ENCODE measurements at places on chromosomes 12 and 14.
A peak's percentile ranks its signal among the peaks of the same experiment; 100 is the strongest.

DNA sequence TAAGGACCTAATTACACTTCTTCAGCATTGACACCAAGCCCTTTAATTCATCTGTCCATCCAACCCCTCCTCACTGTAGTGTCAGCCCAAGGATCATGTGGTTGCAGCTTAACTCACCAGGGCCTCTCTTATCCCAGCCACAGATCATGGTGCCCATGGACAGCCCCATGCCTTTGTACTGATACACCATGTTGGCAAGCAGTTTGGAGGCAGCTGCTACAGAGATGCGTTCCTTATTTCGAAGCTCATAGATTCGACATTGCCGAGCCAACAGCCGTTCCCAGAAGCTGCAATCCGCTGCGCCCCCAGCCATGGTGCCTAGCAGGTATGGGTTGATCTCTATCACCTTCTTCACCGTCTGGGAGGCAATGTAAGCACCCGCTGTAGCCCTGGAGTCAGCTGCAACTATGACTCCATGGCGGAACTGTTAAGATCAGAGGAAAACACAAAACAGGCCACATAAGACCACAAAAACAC lies 1.4 kb downstream of the PSMB5 start:
- no peak for DNase-seq

- peak; percentile 73 for DNase-seq
Measured at GRCh38 chr14:105180592-105181548, at the start of gene NUDT14. NUDT14 (minus strand) TSS chr14:105181312; CDS start chr14:105181209, 103 bp downstream.

DNA sequence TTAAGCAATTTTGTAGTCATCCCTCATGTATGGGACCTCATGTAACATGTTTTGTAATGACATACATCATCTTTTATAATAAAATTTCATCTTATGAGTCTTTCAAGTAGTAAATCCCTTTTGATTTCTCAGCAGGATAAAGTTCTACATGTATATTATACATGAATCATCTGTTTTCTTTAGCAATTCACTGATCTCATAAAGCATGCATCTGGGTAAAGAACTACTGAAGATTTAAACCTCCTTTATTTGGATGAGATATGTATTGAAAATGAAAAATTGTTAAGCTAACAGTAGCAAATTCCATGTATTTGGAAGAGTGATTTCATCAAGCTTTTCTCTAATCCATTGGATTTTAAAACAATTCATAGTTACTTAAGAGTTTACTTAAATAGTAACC lies 126.9 kb downstream of the KITLG start:
- DNase-seq: no peak

DNA sequence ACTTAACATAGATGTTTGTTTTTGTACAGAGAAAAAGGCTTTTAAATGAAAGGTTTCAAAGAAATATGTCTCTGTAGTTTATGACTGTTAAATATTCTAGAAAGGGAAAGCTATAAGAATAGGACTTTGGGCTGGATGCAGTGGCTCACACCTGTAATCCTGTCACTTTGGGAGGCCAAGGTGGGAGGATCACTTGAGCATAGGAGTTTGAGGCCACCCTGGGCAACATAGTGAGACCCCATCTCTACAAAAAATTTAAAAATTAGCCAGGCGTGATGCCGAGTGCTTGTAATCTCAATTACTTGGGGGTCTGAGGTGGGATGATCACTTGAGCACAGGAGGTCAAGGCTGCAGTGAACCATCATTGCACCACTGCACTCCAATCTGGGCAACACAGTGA lies 11.4 kb downstream of the GPX2 start:
- DNase-seq: no peak

DNA sequence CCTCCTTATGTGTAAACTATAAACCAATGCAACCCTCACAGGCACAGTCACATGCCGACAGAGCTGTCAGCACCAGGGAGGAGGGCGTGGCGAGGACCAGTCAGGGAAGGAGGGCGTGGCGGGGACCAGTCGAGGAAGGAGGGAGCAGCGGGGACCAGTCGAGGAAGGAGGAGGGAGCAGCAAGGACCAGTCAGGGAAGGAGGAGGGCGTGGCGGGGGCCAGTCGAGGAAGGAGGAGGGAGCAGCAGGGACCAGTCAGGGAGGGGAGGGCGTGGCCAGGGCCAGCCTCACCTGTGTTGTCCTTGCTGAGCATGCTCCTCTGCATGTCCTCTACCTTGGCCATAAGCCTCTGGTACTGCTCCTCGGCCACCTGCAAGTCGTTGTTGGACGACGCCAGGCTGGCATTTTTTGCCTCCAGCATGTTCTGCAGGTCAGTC lies 24.2 kb downstream of the GOLGA3 start:
- no peak for DNase-seq

- no peak for DNase-seq
Measured at GRCh38 chr12:130196827-130197226, 34.6 kb downstream of the FZD10 start.

DNA sequence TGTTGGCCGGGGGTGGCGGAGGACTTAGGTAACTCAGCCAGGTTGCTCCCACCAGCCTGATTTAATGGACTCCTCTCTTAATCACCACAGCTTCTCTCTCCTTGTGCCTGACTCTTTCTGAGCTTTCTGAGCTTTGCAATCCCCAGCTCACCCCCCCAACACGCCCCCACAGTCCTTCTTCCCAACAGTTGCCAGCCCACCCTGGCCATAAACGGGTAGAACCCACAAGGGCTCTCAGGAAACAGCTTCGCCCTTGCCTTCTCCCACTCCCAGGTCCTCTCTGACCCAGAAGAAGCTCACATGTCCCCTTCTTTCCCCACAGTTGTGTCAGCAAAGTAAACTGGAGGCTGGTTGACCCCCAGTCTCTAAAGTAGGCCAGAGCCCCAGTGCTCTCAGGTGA lies 32.9 kb downstream of the ZFP36L1 start:
- DNase-seq: no peak

DNA sequence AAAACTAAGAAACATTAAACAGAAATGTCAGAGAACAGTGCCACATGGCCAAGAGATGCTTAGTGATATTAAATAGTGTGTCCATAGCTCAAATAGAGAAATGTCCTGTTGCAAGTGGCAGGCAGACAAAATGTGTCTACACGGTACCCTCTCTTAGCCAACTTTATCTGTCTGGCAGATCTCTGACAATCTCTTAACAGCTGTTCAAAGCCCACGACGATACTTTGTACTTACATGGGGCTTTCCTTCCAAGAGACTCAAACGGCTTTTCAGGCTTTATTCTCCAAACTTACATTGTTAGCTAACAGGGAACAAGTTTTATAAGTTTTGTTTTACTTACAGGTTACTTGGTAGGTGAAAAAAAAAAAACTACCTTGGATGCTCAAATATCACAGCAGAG lies 45.6 kb downstream of the ARMH4 start:
- DNase-seq: no peak

GRCh38 chr14:54781961-54782750 lies 120.5 kb downstream of the GCH1 start:
- DNase-seq: no peak

- DNase-seq: no peak
Measured at GRCh38 chr14:28407996-28408395, 358.6 kb upstream of the FOXG1 start.

DNA sequence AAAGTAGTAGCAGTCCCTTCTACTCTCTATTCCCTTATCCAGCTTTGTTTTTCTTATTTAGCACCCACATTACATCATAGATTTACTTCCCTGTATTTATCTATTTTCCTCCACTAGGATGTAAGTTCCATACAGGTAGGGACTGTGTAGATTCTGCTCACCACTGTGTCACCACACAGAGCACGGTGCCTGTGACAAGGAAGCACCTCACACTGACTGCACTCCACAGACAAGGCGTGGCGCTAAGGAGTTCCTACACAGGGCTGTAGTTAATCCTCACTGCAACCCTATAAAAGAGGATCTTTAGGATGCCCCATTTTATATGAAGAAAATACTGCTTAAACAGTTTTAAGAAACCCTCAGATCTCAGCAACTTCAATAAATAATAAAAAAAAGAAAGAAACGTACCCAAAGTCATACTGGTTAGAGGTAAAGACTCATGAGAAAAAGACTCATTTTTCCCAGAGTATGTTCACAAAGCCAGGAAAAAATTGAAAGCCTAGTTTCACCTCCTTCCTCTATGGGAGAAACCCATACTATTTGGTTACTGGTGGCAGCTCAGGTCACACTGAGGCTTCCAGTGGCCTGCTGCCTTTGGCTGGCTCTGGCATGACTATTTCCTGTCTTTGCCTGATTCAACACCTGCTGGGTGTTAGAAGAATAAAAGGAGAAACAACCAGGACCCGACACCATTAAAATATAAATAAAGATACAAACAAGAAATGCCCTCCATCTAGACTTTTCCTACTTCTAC lies 36.9 kb downstream of the RAD9B start:
- DNase-seq: no peak

Measured in T-helper 22 cell (primary cell).